ENCODE measurements at places on chromosomes 1 and 21.

- DNase-seq = no peak
Measured at GRCh38 chr1:33250724-33251123, 5.6 kb upstream of the ZNF362 start.

DNA sequence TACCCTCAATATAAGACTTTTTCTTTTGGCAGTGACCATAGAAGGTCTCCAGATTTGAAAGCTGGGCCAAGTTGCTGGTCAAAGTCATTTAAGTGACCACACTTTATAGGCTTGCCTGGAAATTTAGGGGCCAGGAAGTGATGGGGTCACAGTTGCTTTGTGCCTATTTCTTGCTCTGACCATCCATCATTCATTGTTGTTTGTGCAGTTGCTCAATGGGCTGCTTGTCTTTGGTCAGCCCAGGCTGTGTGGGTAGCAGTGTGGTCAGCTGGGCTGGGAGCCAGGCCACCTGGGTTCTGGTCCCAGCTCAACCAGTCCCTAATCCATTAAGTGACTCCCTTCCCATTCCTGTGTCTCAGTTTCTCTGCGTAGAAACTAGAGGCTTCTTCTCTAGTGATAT, 2.1 kb upstream of the OTUD7B start:
- no peak for DNase-seq

GRCh38 chr1:169546087-169546995, 39.9 kb downstream of the F5 start:
- DNase-seq = no peak

GRCh38 chr1:11501491-11501897, 22.5 kb downstream of the DISP3 start:
- DNase-seq = no peak

- no peak for DNase-seq
Measured at GRCh38 chr1:15916417-15916816, 59.5 kb downstream of the ZBTB17 start.

DNA sequence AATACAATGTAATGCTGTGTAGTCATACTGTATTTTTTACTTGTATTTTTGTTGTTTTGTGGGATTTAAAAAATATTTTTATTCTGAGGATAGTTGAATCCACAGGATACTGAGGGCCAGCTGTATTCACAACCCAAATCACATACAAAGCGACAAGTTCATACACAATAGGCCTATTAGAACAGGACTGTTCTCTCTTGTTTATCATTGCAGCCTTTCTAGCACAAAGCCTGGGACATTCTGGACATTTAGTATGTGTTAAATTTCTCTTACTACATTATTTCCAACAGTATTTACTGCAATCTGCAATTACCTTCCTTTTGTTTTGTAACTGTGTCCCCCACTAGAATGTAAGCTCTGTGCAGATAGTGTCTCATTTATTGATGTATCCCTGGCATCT, 65.4 kb downstream of the SLC35A3 start:
- no peak for DNase-seq

DNA sequence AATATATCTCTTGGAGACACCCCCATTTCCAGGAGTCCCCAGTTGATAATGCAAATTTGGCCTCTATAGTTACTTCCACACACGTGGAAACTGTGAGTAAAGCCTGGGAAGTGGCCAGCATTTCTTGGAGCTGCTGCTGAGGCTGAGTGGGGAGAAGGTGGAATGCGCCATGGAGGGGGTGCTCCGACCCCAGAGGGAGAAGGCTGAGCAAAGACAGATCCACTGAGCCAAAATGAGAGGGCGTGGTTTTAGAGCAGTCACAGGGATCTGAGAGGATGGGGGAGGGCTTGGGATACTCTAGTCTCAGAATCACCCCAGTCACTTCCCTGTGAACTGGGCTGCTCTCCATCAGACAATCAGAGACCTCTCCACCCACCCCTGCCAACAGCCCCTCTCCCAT, 38.7 kb downstream of the TRIM62 start:
- DNase-seq = no peak

DNA sequence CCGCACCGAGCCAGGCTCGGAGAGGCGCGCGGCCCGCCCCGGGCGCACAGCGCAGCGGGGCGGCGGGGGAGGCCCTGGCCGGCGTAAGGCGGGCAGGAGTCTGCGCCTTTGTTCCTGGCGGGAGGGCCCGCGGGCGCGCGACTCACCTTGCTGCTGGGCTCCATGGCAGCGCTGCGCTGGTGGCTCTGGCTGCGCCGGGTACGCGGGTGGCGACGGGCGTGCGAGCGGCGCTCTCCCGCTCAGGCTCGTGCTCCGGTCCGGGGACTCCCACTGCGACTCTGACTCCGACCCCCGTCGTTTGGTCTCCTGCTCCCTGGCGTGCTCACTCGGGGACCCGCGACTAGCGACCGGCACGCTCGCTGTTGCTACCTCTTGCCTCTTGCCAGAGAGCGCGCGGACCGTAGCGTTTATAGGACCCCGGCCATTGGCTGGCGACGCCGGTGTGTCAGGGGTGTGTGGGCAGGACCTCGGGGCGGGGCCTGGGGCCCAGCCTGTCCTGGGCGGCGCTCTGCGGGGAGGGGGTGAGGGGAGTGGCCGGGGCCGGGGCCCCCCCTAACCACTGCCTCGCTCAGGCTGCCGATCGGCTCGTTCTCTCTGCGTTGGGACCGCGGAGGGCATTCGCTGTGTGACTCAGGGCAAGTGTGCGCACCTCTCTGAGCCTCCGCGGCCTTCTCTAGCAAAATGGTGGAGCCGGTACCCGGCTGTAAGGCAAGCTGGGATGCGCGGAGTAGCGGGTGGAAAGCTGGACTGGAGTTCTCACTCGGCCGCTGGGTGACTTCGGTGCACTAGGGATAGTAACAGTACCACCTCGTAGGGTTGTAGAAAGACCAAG, at the start of gene SLC2A1:
SLC2A1 (minus strand) TSS at position 381 of the 832 bp plus-strand sequence; CDS start at position 164, 217 bp downstream.
- DNase-seq = peak; percentile 72

Data from BJ (cell line).